GM06990 (cell line): ENCODE measurements at places on chromosomes 11 and 22.

DNA sequence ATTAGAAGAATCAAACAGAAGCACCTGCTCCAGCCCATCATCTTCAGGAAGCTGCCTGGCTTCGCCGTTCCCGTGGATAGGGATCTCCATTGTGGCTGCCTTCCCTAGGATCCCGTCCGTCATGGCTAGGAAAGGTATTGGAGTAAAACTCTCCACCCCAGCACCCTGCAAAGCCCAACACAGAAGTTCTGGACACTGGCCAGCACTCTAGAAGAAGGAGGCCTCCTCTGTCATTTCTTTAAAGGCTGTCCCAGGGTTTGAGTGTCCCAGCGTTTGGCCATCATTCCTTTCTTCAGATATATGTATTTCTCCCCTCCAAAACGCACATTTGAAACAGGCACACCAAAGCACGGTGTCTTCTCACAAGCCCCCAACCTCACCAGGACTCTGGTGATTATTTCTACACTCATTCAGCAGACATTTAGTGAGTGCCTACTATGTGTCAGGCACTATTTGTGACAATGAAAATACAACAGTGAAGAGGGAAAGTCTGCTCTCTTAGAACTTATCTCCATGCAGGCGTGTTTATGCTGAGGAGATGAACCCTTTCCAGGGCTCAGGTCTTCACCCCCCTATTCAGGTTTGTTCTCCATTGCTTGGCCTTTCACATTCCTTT, 724 bp downstream of the ARFIP2 start:
- DNase-seq = no peak

DNA sequence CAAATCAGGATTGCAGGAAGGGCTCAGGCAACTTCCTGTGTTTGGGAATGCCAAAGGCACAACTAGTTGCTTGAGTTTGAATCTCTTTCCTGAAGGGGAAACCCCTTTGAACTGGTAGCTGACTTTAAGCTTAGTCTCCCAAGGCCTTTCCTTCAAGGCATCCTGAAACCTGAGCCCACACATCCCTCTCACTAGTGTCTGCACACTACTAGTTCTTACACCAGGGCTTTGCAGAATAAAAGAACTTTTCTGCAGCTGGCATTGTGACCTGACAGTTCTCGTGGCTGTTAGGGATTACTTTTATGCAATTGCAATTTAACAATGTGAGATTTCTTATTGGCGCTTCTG, 95.4 kb downstream of the EXT2 start:
- no peak for DNase-seq

DNA sequence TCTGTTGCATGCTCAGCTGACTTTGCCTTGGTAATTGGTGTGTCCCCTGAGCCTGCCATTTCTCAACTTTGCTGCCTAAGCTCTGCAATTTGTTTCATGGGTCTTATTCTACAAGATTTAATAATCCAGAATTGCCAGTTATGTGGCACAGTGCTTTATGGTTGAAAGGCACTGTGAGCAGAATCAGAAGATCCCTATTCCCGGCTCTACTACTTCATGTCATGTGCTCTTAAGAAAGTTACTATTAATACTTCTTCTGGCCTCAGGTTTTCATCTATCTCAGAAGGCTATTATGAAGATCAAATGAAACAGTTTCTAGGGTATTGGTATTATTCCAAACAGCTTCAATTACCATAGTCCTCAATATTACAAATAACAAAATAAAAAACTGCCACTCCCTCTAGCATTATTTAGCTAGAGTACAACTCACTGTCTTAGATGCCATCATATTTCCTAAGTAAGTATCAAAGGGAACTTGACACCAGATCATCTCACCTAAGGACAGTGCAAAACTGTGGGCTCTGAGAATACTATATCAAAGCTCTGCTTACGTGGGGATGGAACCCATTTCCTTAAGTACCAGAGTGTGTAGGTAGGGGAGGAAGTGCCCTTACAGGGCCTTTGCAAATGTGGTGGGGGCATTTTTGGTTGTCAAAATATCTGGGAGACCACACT, 200.0 kb upstream of the PITPNB start:
- DNase-seq = no peak

DNA sequence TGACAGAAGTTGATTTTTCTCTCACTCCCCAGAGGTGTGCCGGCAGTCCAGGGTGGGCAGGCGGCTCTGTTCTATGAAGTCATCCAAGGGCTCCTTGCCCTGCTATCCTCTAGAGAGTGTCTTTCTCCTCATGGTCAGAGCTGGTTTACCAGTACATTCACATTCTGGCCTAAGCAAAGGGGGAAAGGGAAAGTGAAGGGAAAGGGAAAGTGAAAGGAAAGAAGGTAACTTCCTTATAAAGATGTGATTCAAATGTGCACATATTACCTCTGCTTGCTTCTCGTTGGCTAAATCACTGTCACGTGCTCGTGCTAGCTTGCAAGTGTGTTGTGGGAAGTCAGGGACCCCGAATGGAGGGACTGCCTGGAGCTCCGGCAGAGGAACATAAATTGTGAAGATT, 2.9 kb upstream of the HTATIP2 start:
- DNase-seq = peak; percentile 30

DNA sequence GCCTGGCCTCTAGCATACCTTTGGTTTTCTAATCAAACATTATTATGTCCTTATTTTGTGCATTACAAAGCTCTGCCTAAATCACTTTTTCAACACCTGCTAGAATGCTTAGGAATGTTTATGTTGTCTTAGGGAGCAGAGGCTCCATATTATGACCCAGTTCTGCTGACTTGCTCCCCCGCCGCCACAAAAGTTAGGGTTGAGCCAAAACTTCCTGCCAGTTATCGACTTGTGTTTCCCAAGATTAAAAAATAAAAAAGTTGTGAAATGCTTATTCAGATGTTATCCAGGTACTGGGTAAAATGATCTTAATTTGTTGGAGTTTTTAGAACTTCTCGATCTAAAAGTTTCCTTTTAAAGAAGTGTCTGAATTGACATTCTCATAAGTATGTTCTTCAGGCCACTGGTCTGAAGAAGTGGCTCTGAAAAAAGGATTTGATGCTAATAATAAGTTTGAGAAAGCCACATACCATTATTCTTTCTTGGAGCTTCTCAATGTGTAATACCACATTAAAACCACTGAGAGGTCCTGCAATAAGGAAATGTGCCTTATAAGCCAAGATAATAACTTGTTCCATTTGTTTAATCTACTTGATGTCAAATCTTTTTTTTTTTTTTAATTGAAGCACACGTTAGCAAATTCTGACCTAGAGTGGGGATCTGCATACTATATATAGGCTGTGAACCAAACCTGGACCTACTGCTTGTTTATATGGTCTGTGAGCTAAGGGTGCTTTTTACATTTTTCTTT, 2.2 kb downstream of the RNF185 start:
- no peak for DNase-seq

DNA sequence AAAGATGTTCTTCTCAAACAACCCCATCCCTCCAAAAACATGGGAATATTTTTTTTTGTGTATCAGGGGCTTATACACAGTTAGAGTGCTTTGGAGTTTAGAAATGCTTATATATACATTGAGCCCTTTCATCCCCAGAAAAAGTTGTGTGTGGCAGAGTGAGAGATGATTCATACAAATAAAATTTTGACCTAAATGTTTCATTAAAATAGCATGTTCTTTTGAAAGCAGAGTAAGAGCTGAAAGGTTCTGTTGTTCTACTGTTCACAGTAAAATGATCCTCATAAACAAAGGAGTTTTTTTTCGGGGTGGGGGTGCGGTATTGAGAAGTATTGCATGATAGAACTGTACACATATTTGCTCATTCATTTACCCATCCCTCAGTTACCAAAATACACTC, 512.4 kb downstream of the DLG2 start:
- no peak for DNase-seq

- DNase-seq = no peak
These were observed 211.6 kb upstream of the SESN3 start for GRCh38 chr11:95442531-95443050.

GRCh38 chr11:102237096-102237735, 80.1 kb upstream of the BIRC3 start:
- DNase-seq = no peak

GRCh38 chr22:42901790-42902508, 44.9 kb upstream of the ARFGAP3 start:
- no peak for DNase-seq

- DNase-seq = no peak
These were observed 28.9 kb downstream of the AP1B1 start for GRCh38 chr22:29359469-29359868.

- no peak for DNase-seq
These were observed 59.1 kb downstream of the PDHX start for GRCh38 chr11:34975482-34975881.

DNA sequence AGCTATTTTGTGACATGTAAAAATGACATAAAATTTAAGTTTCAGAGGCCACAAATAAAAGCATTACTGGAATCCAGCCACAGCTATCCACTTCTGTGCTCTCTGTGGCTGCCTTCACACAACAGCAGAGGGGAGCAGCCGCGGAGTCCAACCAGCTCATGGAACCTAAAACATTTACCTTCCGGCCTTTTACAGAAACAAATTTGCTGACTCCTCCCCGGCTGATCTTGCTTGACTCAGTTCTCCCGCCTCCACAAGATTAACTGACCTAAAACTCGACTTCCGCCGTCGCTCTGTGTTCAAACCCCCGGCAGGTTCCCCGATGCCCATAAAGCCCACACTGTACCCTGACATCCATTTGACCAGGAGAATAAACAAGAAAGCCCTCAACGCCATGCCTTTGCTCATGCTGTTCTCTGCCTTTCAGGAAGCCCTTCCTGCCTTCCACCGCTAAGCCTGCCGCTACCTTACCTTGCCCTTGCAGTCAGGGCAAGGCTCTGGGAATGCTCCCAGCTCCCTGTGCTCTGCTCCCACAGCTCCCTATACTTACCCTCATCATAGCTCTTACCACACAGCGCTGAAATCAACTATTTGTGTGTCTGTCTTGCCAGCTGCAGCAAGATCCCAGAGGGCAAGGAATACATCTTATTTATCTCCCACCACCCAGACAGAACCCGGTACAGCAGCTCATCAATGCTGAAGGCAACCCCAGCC, 35.4 kb downstream of the MICAL3 start:
- DNase-seq = no peak

DNA sequence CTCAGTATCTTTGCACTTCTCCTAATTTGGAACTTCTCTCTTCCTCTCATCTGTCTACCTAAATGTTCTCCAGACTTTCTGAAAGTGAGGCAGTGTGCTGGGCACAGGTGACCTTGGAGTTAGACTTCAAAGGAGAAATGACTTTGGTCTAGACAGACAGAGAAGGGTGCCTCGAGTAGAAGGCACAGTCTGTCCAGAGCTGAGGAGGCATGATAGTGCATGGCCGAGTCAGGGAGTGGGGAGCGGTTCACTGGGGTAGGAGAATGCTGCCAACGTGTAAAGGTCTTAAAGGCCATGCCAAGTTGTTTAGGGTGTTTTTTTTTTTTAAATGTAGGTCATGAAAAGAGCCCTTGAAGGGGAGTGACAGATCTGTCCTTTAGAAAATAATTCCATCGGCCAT, 17.3 kb upstream of the ZBTB16 start:
- no peak for DNase-seq

- DNase-seq = no peak
These were observed 103.1 kb downstream of the PTPRJ start for GRCh38 chr11:48083421-48083820.

GRCh38 chr22:40400159-40400558, 29.8 kb downstream of the SGSM3 start:
- DNase-seq = peak; percentile 78

DNA sequence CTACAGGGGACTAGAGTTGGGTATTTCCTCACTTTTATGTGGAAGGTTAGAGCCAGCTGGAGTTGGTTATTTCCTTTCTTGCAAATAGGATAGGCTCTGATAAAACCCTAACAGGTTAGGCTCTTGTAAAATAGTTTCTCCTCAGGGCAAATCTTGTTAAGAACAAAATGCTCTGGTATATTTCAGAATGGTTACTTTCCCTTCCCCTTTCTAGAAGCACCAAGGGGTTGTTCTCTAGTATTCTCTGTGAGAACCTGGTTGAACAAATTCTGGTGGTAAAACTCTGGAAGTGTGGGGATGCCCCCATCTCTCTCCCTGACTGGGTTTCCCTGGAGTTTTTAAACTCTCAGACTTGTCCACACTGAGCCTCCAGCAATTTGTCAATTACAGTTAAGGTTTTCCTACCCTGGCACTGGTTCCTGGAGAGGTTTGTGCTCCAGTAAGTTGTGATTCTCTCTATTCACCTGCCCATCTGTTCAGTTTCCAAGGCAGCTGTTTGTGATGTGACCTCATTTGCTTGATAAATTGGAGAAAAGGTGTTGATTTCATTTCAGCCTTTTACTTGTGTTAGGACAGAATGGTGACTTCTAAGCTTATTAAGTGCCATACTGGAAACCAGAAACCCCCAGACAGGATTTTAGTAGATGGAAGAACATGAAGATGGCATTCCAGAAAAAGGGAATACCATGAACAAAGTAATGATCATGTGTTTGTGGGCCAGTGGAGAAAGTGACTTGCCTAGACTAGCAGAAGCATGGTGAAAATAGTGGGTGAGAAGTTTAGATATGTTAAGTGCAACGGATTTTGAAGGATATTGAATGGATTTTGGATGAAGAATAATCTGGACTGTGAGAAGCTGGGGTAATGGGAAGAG, 64.6 kb downstream of the EXT2 start:
- DNase-seq = no peak

DNA sequence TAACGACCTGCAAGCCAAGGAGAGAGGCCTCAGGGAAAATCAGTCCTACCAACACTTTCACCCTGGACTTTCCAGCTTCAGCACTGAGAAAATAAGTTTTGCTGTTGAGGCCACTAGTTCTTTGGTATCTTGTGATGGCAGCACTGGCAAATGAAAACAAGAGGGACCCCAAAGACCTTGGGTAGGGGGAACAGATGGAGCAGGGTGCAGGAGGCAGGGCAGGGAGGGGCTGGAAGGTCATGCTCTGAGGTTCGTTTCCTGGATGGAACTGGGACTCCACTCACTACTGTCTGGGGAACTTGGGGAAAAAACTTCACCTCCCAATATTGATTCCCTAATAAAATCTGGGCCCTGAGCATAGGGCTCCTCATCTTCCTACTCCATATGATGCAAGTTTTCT, 34.2 kb upstream of the PRAME start:
- no peak for DNase-seq

GRCh38 chr11:117418737-117419481, 91.3 kb downstream of the CEP164 start:
- DNase-seq = no peak

DNA sequence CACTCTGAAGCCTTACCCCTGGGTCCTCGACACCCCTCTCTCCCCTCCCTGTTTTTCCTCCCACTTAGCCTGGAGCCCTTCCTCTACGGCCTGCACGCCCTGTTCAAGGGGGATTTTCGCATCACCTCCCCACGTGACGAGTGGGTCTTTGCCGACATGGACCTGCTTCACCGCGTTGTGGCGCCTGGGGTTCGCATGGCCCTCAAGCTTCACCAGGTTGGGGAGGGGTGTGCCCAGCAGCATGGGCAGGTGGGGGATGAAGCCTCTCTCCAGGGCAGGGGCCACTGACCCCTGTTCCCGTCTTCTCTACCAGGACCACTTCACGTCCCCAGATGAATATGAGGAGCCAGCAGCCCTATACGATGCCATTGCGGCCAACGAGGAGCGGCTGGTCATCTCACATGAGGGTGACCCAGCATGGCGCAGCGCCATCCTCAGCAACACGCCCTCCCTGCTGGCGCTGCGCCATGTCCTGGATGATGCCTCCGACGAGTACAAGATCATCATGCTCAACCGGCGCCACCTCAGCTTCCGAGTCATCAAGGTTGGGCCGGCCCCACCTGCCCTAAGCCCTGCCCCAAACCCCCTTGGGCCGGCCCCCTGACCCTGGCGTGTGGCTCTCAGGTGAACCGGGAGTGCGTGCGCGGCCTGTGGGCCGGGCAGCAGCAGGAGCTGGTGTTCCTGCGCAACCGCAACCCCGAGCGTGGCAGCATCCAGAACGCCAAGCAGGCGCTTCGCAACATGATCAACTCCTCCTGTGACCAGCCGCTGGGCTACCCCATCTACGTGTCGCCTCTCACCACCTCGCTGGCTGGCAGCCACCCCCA, 2.8 kb upstream of the SIPA1 start:
- no peak for DNase-seq
